Upper lobe of right lung (tissue), 1 donor: ENCODE measurements at places on chromosomes 16 and 17. TPM values are rescaled to one million over a fixed set of nuclear protein-coding genes. Genes with fewer than 3 reads are reported as not detected.
A peak's percentile ranks its signal among the peaks of the same experiment; 100 is the strongest.

DNA sequence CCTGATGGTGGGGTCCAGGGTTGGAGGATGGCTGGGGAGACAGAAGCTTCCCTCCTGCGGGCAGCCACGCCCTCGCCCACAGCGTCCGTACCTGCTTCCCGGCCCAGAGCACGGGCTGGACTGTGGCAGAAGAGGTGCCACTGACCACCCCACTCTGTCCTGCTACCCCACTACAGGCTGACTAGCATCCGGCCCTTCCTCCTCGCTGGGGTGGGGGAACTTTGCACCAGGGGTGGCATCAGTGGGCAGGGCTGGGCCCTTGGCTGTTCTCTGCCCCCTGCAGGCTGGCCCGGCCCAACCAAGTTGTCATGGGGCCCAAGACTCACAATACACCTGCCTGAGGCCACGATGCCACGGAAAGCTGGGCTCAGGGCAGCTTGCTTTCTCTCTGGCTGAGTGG lies 73.0 kb downstream of the KLHDC4 start:
- no peak for DNase-seq

- DNase-seq = no peak
Observed at GRCh38 chr17:81983639-81984373, 6.4 kb downstream of the ASPSCR1 start.

GRCh38 chr17:1413281-1413791 lies 13.3 kb upstream of the YWHAE start:
- DNase-seq = peak; percentile 71

GRCh38 chr16:85412911-85413520 lies 200.1 kb upstream of the GSE1 start:
- DNase-seq = peak; percentile 51

DNA sequence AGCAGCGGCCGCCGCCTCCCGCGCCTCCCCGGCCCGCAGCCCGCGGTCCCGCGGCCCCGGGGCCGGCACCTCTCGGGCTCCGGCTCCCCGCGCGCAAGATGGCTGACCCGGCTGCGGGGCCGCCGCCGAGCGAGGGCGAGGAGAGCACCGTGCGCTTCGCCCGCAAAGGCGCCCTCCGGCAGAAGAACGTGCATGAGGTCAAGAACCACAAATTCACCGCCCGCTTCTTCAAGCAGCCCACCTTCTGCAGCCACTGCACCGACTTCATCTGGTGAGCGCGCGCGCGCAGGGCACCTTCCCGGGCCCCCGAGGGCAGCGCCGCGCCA lies 258 bp downstream of the PRKCB start:
- no peak for DNase-seq

DNA sequence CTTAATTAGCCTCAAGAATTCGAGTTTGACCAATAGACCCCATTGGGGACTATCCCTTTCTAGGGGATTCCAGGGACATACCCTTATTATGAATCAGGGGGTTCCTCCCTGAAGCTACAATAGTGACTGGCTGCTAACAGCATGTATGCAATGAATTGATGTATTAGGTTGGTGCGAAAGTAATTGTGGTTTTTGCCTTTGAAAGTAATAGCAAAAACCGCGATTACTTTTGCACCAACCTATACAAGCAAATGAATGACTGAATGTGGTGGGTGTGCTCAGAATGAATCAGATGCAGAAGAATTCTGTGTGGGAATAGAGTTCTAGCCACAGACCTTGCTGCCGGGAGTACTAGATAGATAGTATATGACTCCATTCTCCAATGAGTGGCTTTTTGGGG lies 76.7 kb downstream of the HLF start:
- DNase-seq = no peak

- DNase-seq = no peak
Observed at GRCh38 chr16:15907863-15908478, 19.6 kb upstream of the CEP20 start.

GRCh38 chr17:79927136-79927661 lies 88.0 kb upstream of the CBX4 start:
- DNase-seq = no peak

DNA sequence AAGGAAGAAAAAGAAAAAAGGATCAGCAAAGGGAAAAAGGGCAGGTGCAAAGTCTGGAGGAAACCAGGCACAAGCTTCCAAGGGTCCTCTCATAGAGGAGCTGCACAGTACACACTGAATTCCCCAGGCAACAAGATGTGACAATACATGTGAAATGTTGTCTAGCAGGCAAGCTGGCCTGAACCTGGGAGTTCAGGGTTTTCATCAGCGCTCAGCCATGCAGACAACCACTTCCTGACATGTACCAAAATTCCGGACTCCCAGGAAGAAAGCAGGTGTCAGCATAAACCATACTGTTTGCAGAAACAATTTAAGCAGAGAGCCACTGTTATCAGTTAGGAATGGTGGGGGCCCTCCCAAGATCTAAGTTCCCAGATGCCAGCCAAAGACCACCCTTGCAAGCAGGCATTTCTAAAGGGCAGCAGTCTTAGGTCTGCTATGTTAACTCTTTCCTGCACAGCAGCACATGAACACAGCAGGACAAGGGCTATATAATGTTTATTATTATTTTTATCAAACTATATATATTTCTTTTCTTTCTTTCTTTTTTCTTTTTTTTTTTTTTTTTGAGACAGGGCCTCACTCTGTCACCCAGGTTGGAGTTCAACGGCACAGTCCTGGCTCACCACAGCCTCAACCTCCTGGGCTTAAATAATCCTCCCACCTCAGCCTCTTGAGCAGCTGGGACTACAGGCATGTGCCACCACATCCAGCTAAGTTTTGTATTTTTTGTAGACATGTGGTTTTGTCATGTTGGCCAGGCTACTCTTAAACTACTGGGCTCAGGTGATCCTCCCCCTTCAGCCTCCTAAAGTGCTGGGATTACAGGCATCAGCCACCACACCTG lies 10.1 kb downstream of the TK2 start:
- no peak for DNase-seq

GRCh38 chr17:60887614-60888028 lies 210.0 kb downstream of the BCAS3 start:
- DNase-seq = no peak

DNA sequence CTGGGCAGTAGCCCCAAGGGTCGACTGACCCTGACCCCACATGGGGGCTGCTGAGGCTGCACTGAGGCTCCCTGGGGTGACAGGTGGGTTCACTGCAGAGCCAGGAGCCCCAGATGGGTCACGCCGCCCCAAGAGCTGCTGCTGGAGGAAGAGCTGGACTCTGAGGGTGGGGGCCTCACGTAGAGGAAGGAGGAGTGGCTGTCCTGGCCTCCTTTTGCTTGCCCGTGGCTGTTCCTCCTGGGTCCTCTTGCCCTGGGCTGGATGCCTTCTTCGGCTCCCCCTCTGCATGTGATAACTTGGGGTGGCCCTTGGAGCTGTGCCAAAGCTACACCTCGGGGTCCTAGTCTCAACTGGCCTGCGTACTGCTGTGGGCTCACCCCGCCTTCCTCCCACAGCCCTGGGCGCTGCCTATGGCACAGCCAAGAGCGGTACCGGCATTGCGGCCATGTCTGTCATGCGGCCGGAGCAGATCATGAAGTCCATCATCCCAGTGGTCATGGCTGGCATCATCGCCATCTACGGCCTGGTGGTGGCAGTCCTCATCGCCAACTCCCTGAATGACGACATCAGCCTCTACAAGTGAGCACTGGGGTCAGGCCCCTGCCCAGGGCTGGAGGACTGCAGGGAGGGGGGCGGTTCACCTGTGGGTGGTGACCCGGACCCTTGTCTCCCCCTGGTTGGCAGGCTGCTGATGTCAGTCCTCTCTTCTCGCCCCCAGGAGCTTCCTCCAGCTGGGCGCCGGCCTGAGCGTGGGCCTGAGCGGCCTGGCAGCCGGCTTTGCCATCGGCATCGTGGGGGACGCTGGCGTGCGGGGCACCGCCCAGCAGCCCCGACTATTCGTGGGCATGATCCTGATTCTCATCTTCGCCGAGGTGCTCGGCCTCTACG lies 1.1 kb upstream of the AMDHD2 start:
- peak; percentile 70 for DNase-seq

GRCh38 chr17:9261081-9262012 lies 240.0 kb downstream of the NTN1 start:
- DNase-seq = no peak

DNA sequence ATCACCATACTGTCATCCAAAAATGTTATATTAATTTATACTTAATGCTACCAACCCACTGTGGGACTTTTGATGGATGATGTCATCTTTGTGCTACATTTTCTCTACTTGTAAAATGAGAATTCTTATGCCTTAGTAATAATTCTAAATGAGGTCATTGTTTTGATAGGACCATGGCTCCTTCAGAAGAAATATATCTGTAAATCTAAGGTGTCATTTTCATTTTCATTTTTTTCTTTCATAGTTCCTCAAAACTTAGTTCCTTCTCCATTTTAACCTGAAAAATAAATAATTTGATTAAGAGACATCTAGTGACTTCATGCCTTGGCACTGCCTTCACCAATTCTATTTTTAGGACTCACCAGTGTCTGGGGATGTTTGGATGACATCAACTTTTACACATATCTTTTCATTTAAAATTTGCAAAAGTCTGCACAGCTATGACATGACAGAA lies 48.7 kb downstream of the GPRC5B start:
- no peak for DNase-seq

DNA sequence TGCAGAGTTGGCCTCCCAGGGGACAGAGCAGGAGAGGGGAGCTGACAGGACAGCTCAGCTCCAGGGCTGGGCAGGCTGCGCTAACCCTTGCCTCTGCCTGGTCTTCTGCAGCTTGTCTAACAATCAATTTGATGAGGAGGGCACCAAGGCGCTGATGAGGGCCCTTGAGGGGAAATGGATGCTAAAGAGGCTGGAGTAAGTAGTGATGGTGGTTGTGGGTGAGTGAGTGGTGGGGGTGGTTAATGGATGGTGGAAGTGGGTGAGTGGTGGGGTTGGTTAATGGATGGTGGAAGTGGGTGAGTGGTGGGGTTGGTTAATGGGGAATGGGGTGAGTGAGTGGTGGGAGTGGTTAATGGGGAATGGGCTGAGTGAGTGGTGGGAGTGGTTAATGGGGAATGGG lies 22.0 kb upstream of the CPNE2 start:
- no peak for DNase-seq

DNA sequence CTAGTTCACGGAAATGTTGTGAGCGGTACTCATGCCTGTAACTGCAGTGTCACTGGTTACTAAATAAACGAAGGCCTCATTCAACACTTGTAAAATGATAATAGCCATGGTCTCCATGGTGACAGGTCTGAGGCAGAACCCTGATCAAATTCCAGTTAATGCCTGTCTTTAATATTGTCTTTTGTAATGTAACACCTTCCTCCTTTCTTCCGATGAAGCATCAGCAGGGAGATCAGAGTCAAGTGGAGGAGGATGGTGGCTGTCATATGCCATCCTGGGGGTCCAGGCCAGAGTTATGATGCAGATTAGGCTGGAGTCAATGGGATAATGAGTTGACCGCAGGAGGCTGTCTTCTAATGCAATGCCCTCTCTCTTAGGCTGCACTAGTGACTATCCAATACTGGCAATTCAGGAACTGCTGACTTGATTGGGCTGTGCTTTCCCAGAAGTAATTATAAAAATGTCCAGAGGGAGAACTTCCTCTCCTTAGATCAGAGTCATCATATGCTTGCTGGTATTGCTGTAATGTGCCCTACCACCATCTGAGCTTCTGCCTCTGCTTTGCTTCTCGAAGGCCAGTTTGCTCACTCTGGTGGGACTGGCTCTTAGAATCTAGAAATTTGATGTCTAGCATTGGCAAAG lies 419.1 kb downstream of the CA10 start:
- no peak for DNase-seq

DNAH2 gene
- 0.58 TPM for total RNA-seq

CDIPT gene
- total RNA-seq = 83.2 TPM

SKAP1 gene
- total RNA-seq = 5.1 TPM

SLX4 gene
- 5.1 TPM for total RNA-seq

SEPTIN12 gene
- total RNA-seq = not detected

KRT17 gene
- total RNA-seq = 5.9 TPM

TP53TG3 gene
- not detected for total RNA-seq

HSPB9 gene
- total RNA-seq = not detected

ZG16 gene
- not detected for total RNA-seq

ASPA gene
- 8.2 TPM for total RNA-seq

C16orf92 gene
- not detected for total RNA-seq

PPP1R1B gene
- 25.1 TPM for total RNA-seq

KIF19 gene
- total RNA-seq = 0.23 TPM

CBX2 gene
- 3.4 TPM for total RNA-seq

HEXD gene
- 49.1 TPM for total RNA-seq
